ENCODE measurements at places on chromosomes 7 and 10.

- DNase-seq: no peak
These were observed 75.4 kb downstream of the HDAC9 start for GRCh38 chr7:18570890-18571478.

- peak; percentile 81 for DNase-seq
These were observed 96.8 kb downstream of the GLCCI1 start for GRCh38 chr7:8065356-8065813.

DNA sequence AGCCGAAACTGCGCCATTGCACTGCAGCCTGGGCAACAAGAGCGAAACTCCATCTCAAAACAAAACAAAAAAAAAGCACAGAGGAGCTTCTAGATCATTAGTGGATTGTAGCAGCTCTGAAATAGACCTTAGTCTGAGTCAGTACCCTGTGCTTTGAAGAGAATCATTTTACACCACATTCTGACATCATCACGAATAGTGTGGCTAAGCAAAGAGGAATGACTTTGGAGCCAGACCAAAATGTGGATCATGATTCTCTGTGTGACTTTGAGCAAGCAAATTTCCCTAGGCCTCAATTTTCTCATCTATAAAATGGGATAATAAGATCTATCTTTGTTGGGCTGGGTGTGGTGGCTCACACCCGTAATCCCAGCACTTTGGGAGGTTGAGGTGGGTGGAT, 618.9 kb downstream of the CALN1 start:
- DNase-seq: no peak

DNA sequence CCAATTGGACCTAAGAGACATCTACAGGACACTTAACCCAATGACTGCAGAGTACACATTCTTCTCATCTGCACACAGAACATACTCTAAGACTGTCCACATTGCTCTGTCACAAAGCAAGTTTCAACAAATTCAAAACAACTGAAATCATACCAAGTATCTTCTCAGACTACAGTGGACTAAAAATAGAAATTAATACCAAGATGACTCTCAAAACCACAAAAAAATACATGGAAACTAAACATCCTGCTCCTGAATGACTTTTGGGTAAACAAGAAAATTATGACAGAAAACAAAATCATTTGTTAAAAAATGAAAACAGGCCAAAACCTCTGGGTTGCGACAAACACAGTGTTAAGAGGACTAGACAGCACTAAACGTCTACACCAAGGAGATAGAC, 24.5 kb downstream of the SNX13 start:
- DNase-seq: no peak

DNA sequence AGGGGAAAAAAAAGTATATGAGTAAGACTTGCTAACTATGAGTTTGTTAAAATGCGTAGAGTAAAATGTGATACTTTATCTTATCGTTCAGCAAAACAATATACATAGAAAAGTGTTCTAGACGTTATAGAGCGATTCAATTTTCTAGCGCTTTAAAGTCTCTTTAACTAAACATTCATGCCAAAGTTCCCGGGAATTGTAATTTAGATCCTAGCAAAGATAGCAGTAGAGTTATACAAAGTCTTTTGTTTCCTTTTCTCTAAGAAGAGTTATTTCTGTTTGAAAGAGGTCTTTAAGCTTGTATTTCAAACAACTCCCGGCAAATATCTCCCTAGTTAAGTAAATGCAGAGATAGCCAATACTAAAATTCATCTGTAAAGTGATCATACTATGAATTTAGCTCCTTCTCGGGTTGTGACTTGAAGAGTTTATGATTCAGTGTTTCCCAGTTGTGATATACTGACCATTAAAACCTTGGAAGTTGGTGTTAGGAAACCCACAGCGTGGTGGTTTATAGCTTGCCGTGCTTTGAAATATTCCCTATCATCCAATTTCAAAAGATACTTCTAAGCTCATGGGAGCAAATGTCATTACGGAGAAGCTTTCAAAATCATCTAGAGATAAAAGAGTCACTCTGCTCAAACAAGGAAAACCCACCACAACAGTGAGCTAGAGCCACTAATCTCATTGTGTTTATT, 171.7 kb downstream of the CSTF2T start:
- DNase-seq: no peak

GRCh38 chr7:78296644-78297371, 498.2 kb downstream of the PHTF2 start:
- DNase-seq: no peak

DNA sequence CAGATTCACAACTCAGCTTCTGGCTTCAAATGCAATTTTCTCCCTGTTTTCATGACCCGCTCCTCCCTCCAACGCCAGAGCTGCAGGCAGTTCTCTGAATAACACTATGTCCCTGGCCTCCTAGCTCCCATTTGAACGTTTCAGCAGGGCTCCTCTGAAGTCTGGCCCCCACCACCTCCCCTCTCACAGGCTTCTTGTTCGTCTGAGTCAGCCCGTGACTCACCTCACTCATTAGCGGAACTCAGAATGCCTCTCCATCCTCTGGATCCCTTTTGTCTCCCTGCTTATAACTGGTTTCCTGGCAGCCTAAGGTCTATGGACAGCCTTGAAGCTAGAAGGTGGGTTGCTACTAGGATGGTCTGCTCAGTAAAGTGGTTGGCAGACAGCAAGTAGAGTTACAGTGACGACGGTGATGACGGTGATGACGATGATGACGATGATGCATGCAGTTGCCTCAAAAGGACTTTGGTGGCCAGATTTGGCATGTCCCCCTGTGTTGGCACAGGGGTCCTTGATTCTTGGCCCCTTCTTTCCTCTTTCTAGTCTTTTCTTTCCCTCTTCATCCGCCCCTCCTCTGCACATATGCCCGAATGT, 83.3 kb upstream of the MKLN1 start:
- DNase-seq: peak; percentile 89

DNA sequence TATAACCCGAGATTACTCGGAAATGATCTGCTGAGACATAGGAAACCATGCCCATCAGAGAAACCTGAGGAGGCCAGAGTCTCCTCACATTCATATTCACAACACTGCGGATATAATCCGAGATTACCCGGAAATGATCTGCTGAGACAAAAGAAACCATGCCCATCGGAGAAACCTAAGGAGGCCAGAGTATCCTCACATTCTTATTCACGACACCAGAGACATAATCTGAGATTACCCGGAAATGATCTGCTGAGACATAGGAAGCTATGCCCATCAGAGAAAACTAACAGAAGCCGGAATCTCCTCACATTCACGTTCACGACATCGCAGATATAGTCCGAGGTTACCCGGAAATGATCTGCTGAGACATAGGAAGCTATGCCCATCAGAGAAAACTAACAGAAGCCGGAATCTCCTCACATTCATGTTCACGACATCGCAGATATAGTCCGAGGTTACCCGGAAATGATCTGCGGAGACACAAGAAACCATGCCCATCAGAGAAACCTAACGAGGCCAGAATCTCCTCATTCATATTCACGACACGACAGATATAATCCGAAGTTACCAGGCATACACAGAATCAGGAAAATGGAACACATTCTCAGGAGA, 422.3 kb upstream of the AKR1E2 start:
- no peak for DNase-seq

GRCh38 chr7:135704698-135705097, 23.3 kb downstream of the SLC13A4 start:
- no peak for DNase-seq

DNA sequence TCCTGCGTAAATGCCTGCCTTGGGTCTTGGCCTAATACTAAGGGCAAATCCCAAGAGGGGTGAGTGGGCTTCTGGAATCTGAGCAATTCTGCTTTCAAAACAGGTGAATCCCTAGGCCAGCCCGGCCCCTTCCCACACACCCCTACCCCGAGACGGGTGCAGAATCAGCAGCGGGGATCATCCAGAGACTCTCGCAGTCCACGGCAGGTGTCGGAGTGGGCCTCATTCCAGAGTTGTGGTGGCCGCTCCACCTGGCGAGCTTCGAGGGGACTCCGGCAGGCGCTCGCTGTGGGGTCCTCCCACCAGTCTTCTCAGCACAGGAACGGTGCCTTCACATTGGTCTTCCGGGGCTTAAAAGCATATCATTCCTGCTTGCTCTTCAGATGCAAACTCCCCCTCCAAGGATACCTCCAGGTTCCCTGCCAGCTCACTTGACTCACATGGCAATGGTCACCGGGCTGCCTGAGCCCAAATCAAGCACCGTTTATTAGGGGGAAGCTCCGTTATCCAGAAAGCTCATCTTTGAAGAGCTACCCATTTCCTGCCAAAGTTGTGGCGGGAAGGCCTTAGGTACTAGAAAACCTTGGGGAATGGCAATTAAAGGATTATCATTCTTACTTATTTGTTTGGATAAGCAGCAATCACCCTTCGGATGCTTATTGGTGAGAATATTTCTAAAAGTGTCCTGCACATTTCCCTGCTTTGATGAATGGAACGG, 67.6 kb downstream of the PRKAG2 start:
- DNase-seq: no peak

DNA sequence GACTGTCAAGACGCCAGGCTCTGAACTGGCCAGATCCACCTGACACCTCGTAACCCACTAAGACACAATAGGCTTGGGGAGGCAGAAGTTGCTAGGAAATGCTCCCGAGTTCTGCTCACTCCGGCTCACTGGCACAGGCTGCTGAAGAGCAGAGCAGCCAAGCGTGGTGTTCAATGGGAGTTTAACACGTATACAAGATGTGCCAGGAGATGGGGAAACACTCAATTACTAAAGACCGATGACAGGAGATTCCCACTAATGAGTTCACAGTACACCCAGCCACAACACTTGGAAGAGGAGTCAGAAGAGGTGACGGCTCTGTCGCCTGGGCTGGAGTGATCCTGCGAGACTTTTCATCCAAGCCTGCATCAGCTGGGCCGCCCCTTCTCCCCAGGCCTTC, 303.4 kb downstream of the GFRA1 start:
- no peak for DNase-seq

DNA sequence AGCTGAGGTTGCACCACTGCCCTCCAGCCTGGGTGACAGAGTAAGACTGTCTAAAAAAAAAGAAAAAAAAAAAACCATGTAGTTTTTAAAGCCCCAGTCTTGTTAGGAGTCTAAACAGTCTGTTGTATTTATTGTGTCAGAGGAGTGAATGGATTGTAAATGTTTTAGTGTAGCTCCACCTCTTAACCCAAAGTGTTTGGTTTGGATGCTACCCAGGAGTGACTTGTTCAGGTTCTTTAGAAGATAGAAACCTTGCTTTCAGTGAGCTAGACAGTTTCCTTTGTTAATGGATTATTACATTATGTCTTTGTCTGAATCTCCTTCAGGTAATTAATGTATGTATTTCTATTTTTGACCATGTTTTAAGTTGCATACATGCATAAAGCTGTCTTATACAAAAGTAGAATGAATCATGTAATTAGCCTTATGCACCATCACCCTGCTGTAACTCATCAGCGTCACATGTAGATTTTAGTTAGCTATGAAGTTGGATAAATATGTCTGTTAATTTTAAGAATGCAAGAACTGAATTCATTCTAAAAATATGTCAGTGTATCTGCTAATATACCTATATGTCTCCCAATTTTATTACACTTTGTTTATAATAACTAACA, 97.7 kb downstream of the TAF3 start:
- no peak for DNase-seq

GRCh38 chr7:44173911-44174693, 15.1 kb downstream of the GCK start:
- DNase-seq: no peak

- DNase-seq: no peak
These were observed 44.4 kb downstream of the ATXN7L1 start for GRCh38 chr7:105831824-105832535.

GRCh38 chr10:15265056-15265455, 96.6 kb upstream of the NMT2 start:
- no peak for DNase-seq

DNA sequence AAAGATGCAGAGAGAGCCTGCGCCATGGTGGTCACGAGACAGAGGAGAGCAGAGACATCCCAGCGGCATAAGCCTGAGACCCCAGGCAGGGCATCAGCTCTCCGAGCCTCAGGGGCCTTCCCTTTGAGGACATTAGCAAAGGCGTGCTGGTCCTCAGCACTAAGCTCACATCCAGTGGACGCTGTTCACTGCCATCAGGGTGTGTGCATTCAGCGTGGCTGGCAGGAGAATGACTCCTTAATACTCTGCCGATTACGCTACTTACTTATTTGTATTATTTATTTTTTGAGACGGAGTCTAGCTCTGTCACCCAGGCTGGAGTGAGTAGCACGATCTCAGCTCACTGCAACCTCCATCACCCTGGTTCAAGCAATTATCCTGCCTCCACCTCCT, 290.2 kb downstream of the KLF6 start:
- no peak for DNase-seq

DNA sequence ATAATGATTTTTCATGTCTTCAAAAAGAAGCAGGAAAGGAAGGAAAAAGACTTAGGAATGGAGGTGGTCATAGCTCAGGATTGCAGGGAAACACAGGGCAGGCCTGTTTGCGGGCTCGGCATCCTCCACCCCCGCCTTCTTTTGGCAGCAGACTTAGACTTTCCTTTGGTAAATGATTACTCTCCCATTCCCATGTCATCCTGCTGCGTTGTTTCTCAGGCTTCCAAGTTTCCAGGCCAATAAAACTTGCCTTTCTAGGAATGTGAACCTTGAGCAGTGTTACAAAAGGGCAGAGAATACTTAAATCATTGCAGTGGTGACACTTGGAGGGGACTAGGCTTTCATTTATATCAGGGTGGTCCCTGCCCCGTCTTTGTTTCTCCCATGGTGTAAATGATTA, 34.0 kb upstream of the DGKB start:
- no peak for DNase-seq

DNA sequence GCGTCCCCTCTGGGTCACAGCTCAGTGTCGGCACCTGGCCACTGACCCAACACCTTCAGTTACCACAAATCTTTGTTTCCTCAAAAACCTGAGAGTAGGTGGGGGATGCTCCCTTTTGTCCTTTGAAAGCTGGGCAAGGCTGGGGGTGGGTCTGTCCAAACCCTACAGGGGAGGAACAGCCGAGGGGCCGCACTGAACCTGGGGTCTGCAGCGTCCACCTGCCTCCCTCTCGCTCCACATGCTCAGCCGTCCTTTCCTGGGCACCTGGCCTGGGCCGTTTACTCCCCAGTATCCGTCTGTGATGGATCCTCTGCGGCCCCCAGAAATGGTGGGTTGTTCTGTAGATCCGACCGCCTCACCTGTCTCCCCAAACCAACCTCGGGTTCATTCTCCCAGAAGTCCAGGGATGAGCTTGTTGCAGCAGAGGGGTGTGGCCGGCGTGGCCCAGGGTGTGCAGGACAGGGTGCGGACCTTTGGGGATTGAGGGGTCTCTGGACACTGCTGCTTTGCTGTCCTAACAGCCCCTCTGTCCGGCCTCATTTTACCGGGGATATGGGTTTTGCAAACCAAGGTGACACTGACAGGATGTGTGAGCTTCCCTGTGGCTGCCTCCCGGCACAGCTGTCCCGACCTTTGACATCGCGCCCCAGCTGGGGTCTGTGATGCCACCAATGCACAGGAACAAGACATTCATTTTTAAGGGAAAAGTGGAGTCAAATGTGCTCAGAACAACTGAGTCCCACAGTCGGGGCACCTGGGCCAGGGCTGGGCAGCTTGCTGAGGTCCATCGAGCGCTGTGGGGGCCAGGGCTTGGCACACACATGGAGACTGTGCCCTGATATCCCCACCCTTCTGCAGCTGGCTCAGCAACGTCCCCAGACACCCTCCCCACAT, 115.9 kb downstream of the VIPR2 start:
- DNase-seq: no peak

GRCh38 chr7:91515961-91516360, 251.7 kb downstream of the FZD1 start:
- DNase-seq: no peak

Measured in non-pigmented ciliary epithelial cell (primary cell).